ENCODE measurements at places on chromosomes 12 and 14.
A peak's percentile ranks its signal among the peaks of the same experiment; 100 is the strongest.

DNA sequence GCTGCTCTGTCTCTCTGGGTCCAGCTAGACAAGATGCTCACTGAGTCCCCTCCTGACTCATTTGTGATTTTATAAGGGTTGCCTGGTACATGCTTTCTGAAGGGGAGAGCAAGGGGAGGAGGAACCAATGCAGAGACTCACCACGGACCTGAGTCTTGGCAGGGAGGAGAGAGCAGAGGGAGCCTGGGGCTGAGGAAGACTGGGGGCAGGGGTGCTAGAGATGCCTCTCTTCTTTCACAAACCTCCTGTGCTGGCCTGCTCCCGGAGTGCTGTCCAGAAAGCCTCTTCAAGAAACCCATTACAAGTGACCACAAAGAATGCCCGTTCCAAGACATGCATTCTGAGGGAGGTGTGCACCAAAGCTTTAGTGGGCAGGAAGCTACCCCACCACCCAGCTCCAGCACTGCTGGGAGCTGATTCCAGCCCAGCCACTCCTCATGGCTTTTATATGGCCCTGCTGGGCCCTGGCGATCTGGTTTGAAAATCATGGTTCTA is 33.1 kb upstream of the DICER1 start:
- no peak for DNase-seq

DNA sequence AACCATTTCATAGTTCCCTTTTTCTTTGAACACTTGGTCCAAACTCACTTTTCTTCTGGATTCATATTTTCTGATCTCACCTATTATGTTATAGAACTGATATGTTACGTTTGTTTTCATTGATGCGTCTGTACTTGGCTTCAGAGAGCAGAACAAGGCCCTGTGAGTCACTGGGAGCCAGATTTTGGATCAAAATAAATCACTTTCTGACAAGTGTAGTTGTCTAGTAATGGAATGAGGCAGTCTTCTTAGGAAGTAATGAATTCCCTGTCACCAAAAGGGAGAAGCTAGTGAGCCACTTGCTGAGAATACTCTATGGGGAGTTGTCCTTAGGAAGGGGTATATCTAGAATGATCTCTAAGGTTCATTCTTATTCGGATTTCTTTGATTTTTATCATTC is 10.2 kb downstream of the BICD1 start:
- DNase-seq = no peak

DNA sequence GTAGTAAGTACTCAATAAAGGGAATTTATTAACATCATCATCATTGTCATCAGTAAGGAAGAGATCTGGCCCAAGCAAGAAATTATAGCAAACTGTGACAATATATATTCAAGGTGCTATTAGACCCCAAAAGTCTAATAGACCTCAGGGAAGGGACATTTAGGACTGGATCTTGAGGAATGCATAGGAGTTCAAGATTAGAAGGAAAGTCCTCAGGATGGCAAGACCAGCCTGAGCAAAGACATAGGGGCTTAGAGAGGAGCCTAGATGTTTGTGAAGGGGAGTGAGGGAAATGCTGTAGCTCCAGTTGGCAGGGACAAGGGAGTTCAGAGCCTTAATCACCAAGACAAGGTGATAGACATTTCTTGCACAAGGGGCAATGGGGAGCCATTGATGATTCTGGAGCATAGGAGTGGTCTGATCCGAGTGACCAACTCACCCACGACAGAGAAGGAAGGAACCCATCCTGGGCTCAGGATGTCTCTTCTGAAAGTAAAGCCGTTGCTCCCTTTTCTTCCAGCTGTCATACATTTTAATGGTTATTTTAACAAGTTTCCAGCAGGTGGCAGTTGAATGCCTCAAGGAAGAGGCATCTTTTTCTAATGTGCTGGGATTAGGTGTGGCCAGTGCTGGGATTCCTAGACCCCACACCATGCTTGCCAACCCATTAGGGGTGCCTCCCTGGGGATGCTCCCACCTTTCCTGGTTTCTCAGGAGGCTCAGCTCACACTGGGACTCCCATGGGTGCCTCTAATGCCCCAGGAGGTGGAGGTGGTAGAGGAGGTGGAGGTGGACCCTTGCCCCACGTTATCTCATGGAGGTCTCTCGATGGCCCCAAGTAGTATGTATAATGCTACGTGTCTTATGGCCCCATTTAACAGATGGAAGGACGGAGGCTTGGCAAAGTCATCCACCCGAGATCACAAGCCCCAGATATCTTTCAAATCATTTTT is 37.8 kb downstream of the PHETA1 start:
- peak; percentile 22 for DNase-seq

DNA sequence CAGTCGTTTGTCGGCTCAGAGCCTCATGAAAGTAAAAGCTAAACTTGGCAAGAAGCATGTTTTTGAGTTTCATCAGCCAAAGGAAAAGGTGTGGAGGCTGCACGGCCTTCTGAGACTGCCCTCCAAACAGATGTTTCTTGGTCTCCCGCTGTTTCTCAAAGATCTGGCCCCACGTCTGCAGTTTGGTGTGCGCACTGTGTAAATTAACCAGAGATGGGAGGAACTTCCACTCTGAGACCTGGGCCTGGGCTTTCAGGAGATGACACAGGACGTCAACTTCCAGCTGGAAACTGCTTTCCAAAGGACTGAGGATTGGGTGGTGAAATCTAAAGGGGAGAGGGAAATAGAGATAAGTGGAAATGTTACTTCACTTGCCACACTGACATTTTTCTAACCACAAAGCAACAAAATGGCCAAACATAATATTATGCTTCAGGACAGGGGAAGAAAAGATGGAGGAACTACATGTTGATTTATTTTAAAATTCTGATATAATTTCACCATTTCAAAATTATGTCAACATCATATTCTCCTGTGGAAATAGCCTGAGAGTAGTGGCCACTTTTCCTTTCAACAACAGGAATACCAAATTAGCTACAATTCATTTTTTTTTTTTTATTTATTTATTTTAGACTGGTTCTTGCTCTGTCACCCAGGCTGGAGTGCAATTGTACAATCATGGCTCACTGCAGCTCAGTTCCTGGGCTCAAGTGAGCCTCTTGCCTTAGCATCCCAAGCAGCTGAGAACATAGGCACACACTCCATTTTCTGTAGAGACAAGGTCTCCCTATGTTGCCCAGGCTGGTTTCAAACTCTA is 27.6 kb downstream of the KICS2 start:
- no peak for DNase-seq

GRCh38 chr12:105937009-105937408 is 201.7 kb downstream of the NUAK1 start:
- DNase-seq = no peak

DNA sequence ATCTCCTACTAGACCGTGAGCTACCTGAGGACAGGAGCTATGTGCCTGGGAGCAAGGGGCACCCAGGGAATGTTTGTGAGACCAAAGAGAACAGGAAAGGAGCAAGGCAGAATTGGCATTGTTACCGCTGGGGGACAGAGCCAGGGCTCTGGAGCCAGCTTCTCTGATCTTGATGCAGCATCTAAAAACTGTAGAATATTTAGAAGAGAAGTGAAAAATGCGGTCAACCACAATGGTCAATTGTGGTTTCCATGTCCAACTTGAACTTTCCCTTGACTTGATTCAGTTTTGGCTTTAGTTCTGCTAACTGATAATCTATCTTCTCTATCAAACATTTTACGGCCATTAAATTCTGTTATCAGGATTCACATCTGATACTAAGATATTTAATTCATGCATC is 201.2 kb downstream of the ANO4 start:
- DNase-seq = no peak

DNA sequence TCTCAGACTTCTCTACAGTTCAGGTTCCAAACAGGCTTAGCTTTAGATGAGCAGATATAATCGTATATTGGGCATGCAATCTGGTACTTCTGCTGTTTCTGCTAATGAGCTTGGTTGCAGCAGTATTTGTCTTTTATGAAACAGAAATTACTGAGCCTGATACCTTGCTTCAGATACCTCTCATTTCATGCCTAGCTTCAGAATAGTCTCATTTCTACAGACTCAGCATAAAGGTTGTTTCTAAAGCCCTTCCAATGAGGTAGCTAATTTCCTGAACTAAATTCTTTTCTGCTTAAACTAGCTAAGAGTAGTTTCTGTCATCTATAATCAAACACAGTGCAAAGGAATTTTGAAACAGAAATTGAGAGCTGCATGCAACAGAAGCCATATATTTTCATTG is 275.0 kb upstream of the KITLG start:
- DNase-seq = no peak

DNA sequence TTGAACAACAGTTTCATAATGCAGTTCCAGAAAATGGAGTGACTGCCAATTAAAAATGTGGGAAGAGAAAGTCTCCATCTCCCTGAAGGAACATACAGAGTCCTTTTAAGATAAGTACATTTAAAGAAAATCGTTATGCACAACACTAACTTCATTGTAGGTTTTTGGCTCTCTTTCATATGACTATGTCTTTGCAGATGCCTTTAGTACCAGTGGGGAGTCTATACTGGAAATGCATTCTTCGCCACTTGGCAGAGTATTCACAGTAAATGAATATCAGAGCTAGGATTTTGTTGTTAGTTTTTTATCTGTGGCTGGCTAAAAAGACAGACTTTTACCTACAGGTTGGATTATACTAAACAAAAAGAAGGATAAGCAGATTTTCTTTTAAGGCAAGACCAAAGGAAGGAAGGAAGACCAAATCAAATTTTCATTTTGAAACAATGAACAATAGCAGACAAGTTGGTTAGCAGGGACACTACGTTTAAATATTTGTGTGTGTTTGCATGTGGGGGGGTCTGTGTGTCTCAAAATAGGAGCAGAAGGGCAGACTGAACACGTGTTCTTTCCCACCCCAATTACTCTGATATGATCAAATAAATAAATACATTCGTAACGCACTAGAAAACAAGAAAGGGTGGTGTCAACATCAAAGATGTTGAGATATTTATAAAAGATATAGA is 124.5 kb downstream of the BTG1 start:
- no peak for DNase-seq

DNA sequence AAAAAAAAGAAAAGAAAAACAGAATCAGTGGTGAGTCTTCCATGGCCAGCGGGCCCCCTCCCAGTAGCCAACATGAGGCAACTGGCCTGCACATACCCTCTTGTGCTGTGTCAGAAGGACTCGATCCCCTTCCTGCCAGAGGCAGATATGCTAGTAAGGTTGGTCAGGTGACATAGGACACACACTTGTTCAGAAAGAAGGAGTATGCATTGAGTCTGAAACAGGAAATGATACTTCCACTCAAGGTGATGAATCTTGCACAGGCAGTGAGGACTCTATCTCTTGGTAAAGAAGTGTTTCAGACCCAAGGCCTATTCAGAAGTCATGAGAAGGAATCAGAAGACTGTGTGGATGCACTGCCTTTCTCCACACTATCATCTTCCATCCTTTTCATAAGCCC is 269.7 kb upstream of the FAR2 start:
- no peak for DNase-seq

DNA sequence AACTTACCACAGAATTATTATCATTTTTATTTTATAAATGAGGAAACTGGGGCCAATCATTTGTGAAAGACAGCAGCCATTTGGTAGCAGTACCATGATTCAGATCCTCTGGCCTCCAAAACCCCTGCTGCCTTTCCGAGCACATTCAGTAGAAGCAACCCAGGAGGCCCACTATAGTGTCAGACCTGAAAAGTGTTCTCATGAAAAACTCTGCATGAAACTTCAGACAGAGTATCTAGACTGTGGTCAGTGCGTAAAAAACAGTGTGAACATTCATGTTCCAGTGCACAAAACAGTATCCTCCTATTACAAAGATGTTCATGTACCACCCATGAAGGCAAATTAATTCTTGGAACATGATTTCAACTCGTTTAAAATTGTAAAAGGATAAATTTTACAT is 112.0 kb downstream of the EPS8 start:
- DNase-seq = no peak

GRCh38 chr14:94145902-94146527 is 16.6 kb upstream of the IFI27L2 start:
- no peak for DNase-seq

- no peak for DNase-seq
Observed at GRCh38 chr12:130606231-130606630, 109.9 kb downstream of the RIMBP2 start.

DNA sequence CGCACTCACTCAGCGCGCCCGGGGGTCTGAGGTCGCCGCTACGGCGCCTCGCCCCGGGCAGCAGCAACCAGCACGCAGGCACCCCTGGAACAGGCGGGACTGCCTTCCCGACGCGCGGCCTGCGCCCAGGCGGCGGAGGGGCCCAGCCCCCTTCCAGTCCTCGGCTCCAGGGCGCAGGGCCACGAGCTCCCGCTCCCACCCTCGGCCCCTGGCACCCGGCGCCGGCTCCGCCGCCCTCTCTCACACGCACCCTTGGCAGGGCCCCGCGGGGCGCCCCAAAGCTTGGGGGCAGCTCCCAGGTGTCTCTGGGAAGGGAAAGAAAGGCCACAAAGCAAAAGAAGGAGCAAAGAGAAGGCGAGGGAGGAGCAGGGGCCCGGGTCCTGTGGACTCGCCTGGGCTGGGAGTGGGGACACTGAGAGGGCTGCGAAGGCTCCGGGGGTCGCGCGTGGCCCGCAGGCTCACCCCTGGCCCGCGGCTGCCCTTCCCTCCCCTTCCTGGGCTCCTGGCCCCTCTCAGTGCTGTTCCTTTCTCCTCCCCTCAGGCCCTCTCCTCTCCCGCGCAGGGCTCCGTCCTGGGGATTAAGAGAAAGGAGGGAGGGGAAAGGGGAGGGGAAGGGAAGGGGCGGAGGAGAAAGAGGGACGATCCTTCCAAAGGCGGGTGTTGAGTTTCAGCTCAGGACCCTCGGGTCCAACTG is 907 bp upstream of the EFS start:
- DNase-seq = no peak

DNA sequence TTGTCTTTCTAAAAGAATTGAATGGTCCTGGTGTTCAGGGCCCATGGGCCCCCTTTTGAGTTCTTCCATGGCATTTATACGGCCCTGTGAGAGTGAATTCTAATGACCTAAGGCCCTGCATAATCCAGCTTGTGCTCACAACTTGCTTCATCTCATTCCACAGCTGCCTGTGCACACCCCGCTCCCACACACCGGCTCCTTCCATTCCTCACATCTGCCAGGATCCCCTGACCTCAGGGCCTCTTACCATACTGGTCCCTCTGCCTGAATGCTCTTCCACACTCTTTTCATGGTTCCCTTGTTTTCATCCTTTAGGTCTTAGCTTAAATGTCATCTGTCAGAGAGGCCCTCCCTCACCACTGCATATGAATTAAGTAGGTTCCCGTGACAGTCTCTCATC is 49.5 kb upstream of the EGLN3 start:
- DNase-seq = no peak

DNA sequence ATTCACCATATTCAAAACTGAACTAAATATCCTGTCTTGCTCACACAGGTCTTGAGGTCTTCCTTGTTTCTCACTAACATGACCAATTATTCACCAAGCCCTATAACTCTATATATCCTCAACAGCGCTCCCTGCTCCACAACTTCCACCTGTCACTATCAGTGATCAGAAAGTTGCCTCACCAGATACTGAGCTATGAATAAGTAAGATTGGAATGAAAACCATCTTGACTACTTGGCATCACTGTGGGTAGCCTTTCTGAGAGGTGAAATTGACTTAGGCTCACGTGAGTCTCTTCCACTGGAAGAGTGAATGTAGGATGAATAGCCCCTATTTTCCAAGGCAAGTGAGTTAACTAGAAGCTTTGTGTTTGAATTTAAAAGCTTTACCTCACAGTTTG is 167.1 kb downstream of the PIK3C2G start:
- DNase-seq = no peak

- DNase-seq = no peak
Observed at GRCh38 chr14:77339407-77339806, 18.6 kb downstream of the GSTZ1 start.

All from glomerular endothelial cell (primary cell).